ENCODE measurements at places on chromosomes 3 and 15.

GRCh38 chr3:38095669-38096483 is 41.1 kb downstream of the ACAA1 start:
- DNase-seq: no peak

- no peak for DNase-seq
Observed at GRCh38 chr15:25240461-25241021, 198.3 kb downstream of the UBE3A start.

- DNase-seq: no peak
Observed at GRCh38 chr3:179416681-179417080, 34.6 kb downstream of the GNB4 start.

DNA sequence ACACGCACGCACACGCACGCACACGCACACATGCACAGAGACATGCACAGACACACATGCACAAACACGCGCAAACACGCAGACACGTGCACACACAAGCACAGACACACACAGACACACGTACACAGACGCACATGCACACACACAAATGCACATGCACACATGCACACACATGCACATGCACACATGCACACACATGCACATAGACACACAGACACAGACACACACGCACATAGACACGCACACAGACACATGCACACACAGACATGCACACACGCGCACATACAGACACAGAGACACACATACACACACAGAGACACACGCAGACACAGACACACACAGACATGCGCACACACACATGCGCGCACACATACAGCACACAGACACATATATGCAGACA is 26.4 kb upstream of the PIGZ start:
- DNase-seq: no peak

DNA sequence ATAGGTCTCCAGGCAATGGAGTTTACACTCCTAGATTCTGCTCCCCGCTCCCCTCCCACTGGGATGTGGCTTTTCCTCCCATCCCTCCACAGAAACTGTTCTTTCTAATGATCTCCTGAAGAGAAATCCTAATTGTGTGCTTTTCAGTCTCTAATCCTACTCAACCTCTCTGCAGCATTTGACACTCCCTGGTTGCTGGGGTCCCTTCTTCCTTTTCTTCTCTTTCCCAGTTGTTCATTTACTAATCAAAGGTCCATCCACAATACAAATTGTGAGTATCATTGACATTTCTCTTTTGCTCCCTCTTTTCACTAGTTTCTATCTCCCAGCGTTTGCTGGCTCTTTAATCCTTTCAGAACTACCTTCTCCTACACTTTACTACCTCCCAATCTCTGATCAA is 6.5 kb upstream of the MYH15 start:
- no peak for DNase-seq

DNA sequence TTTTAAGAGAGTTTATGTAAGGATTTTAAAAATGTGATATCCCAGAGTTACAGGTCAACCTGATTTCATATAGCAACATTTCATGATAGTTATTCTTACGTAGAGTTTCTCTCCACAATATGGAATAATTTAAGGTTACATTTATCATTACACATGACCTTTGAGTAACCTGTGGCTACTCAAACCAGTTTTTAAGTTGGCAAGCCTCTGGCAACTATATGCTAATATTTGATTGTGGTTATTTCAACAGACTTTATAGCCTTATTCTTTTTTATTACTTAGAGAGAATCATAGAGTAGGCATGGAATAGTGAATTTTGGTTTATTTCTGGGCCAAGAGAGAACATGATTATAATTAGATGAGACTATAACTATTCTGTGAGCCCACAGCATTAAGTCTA is 504.9 kb downstream of the NLGN1 start:
- DNase-seq: no peak

DNA sequence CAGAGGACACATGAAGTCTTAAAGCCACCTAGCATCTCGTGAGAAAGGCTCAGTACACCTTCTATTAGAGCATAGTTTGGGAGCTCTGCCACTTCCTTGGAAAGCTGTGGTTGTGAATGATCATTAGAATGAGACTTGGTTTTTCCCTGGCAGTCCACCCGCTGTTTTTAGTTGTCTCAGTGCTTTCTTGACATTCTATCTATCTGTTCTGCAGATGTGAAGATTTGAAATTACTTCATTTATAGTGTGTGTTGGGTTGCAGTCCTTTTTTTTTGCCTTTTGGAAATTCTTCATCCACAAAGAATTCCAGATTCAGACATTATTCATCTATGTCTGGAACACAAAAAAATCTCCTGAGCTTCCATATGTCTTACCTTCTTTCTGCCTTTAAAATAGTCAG is 23.7 kb downstream of the PPP2R3A start:
- no peak for DNase-seq

- DNase-seq: no peak
Observed at GRCh38 chr3:184184546-184185230, 1.3 kb upstream of the ABCF3 start.

DNA sequence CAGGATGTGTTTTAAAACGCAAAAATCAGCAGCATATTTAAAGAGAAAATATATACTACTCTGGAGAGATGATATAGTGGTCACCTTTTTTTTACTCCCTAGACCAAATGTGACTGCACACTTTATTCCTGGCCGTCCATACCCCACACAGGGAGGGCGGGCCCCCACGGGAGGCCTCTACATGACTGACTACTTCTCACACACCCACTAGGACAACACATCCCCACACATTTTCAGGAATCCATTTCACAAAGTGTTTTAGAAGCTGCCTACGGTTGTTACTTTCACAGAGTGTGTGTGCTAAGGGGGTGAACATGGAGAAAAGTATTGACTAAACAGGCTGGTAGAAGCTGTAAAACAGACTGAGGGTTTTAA is 67.9 kb downstream of the CHSY1 start:
- no peak for DNase-seq

DNA sequence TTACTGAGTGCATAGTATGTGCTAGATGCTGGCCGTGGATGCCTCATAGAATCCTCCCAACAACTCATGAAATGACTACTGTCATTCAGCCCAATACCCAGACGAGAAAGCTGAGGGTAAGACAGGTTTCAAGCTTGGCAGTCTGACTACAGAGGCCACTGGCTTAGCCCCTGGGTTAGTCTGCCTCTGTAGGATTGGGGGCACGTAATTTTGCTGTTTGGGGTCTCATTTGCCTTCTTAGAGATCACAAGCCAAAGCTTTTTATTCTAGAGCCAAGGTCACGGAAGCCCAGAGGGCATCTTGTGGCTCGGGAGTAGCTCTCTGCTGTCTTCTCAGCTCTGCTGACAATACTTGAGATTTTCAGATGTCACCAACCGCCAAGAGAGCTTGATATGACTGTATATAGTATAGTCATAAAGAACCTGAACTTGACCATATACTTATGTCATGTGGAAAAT is 1.0 kb upstream of the CCR5 start:
- DNase-seq: no peak

DNA sequence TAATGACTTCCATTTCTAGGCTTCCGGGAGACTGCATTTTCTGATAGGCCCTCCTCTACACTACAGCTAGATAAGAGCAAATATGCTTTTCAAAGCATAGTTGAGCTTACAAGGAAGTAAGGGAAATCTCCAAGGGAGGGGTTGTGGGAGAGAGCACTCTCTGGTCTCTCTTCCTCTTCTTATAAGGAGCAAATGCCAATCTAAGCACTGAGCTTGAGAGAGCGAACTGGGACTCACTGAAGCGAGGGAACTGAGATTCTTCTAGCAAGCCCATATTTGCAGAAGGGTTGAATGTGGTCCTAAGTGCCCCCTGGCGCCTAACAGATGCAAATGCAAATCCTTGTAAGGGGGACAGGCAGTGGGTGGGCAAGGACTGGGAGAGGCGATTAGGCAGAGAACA is 164.8 kb downstream of the ERC2 start:
- no peak for DNase-seq

DNA sequence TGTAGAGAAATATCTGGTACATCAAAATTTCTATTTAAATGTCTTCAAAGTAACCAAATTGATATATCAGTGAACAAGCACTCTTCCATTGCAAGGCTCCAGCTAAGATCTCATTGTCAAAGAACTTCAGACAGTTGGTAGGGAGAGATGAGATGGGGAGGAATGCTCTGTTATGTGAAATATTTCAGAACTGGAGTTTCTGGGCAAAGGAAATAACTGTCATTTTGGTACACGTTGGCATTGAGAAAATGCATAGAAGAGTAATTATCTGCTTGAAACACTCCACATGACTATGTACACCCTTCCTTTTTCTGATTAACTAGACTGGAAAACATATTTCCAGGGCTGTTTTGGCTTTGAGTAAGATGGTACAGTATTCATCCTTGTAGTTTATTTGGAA is 297.5 kb upstream of the RASGRP1 start:
- no peak for DNase-seq

DNA sequence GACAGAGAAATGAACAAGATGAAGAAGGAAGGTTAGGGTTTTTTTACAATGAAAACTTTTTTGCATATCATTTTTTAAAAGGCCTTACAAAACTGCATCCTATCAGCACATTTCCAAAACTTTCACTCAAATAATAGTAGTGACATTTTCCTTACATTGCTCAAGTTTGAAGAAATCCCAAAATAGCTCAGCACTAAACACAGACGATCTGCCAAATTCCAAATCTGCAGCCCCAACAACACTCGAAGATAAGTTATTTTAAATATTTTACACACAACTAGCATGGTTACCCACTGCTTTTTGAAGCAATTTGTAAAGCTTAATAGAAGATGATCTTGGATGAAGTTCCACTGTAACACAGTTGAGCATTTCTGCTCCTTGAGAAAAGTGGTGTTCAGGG is 535.6 kb upstream of the ALCAM start:
- no peak for DNase-seq

- no peak for DNase-seq
Observed at GRCh38 chr3:134804508-134805480, 9.7 kb downstream of the EPHB1 start.

GRCh38 chr15:71798641-71799040 is 11.7 kb upstream of the NR2E3 start:
- DNase-seq: no peak

GRCh38 chr3:122793568-122794416 is at the start of gene HSPBAP1:
HSPBAP1 (minus strand) TSS chr3:122793831; CDS start chr3:122793680, 151 bp downstream.
- peak; percentile 88 for DNase-seq

DNA sequence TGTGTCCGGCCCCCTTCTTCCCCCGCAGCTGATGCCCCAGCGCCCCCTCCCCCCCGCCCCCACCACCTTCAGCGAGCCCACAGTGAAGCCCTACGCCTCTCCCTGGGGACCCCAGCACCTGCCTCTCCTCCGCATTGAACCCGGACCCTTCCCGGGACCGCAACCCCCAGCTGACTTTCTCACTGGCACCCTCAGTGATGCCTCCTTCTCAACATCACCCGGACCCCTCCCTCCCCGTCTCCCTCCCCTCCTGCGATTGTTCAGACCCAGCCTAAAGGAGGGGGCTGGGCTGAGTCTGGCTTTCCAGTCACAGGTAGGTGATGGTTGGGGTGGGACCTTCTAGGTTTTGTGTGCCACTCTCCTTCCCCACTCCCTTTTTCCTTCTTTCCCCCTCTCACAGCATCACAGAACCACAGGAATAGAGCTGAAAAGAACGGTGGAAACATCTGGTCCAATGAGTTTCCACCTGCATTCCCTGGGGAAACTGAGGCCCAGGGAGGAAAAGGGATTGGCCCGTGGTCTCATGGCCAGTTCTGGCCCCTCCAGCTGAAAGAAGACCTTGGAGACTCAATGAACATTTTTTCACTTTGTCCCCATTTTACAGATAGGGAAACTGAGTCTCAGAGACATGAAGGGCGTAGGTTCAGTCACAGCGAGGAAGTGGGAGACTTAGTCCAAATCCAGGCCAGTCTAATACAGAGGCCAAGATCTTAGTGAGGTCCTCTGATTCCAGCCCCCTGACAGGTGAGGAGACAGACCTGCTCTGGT is 828 bp downstream of the CAND2 start:
- no peak for DNase-seq

DNA sequence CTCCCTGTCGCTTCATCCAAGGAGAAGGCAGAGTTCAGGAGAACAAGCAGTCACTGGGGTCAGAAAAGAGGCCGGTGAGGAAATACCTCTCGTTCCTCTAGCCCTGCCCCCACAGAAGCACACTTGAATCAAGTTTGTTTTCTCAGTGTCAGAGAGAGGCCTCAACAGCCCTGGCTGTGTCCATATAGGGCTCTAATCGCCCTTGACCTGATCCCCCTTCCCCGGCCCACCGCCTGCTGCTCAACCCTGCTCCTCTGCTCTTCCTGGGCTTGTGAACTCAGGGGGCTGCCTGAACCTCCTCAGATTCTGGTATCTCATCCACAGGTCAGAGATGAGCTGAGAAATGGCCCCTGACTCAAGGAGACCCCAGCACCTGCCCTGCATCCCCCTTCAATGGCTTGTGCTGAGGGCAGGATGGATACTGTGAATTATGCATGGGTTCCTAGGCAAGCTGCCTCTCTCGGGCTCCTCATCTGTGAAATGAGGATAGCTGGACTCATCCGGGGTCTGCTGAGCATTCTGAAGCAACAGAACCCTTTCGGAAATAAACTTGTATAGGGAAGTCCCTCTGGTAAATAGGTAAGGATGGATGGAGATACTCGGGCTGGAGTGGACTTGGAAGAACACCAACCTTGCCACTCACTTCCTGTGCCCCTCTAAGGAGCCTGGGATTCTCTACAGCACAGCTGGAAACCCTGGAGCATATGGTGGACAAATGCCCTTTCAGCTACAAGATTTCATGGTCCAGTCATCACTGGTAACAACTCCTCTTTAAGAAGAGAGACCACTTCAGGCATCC is 147.5 kb downstream of the STT3B start:
- no peak for DNase-seq

DNA sequence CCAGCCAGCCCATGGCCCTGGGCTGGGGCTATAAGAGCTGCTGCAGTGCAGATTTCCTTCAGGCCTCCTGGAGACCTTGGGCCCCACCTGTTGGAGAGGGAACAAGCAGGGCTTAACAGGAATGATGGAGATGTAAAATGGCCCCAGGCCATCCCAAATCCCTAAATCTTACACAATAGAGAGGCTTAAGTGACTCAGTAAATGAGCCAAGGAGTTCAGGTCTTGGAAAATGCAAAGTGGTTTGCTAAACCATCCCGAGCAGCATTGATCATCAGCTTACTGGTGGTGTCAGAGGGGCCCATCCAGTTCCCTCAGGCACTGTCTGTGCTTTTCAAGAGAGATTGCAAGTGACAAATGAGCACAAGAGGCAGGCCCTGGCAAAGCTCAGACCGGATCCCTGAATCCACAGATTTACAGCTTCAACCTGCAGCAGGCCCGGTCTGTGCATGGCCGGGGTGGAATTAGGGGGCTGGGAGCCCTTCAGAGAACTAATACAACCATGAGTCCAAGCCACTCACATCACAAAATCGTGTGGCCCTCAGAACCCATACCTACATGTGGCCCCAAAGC is 325.4 kb downstream of the UACA start:
- no peak for DNase-seq

- DNase-seq: no peak
Observed at GRCh38 chr3:50268703-50269451, at the start of gene SEMA3B. SEMA3B (plus strand) TSS chr3:50269147; CDS start chr3:50269241, 94 bp downstream.

- no peak for DNase-seq
Observed at GRCh38 chr3:129184396-129184657, 631 bp upstream of the CNBP start.

DNA sequence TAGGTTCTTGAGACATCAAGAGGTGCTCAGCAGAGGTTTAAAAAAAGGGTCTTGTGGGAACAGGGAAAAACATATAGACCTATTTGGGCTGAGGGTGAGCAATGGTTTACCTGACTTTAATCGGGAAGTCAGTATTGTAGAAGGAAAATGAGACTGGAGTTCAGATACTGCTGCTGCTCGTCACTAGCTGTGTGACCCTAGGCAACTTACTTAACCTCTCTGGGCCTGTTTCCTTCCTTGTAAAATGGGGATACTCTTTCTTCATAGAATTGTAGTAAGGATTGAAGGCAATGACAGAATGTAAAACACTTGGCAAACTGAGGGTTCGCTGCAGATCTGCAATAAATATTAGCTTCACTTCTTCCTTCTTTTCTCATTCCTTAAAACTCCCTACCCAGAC is 327.5 kb upstream of the PROK2 start:
- DNase-seq: no peak
